ENCODE measurements at places on chromosomes 13 and 19.

DNA sequence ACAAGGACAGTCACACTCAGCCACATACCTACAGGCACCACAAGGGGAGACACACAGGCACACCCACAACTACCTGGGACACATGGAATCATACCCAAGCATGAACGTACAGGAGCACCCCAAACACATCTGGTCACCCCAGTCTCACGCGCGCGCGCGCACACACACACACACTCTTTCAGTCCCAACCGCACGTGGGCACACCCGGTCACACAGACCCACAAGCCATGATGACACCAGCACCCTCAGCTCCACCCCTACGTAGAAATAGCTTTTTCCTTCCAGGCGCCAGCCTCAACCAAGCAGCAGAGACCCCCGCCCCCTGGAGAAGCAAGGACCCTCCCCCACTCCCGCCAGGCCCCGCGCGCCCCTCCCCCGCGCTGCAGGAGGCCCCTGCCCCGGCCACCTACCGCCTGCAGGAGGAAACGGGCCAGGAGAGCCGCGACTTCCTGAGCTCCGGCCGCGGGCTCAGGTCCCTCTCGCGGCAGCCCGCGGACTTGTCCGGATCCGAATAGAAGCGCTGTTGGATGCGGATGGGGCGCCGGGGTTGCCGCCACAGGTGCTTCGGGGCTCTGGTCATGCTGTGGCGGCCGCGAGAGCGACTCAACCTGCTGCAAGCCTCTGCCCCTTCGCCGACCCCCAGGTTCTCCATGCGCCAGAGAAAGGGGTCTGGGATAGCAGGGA is 6.4 kb upstream of the PDE4C start:
- no peak for DNase-seq

GRCh38 chr19:17977488-17977887 is 10.6 kb downstream of the KCNN1 start:
- DNase-seq, result no peak

DNA sequence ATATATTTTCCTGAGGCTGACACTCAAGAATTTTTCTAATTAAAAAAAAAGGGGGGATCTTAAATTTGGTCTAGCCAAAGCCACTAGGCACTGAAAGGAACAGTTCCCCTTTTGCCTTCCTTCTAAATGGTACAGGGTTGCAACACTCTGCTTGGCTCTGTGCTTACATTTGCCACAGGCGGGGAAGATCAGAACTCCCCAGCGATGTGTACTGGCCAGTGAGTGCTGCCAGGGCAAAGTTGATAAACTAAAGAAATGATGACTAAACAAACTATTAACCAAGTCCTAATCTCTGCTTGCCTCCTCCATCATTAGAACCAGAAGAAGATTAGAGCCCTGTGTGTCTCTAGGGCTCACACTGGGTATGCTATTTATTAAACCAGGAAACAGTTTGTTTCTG is 75.3 kb upstream of the SCEL start:
- no peak for DNase-seq

DNA sequence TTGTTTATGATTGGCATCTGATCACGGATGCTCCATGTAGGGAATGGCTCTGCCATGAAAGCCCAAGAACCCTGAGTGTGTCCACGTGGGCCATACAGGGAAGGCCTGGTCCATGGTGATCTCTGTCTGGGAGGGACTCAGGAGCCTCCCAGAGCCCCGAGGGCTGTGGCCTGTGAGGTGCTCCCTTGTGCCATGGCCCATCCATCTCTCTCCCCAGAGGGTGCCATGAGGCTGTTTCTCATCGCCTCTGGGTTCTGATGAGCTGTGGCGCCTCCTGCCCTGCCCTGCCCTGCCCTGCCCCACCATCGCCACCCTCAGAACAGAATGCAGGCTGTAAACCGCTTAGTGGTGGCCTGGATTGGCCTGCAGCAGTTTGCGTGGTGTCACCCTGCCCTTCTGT is 83.1 kb downstream of the ATP11A start:
- DNase-seq, result no peak
